ENCODE measurements at places on chromosomes 1 and 21.

GRCh38 chr1:39489567-39490239, 1.7 kb upstream of the BMP8A start:
- no peak for DNase-seq

DNA sequence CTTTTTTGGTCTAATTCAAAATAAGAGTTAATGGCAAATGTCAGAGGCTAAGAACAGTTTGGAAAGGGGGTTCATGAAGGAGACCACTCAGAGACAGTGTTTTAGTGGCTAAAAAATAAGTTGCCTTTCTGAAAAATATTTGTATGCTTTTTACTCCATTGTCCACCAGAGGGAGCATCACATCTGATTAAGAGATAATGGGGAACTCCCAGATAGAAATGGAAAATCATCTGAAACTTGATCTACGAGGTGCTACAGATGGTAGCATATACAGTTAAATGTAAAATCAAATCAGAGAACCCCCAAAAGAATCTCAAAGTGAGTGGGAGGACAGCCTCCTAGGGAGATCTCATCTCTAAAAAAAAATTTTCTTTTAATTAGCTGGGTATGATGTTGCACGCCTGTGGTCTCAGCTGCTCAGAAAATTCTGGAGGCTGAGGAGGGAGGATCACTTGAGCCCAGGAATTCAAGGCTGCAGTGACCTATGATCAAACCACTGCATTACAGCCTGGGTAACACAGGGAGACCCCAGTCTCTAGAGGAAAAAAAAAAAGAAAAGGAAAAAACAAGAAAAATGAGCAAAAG, 9.7 kb downstream of the SMYD3 start:
- DNase-seq: no peak

DNA sequence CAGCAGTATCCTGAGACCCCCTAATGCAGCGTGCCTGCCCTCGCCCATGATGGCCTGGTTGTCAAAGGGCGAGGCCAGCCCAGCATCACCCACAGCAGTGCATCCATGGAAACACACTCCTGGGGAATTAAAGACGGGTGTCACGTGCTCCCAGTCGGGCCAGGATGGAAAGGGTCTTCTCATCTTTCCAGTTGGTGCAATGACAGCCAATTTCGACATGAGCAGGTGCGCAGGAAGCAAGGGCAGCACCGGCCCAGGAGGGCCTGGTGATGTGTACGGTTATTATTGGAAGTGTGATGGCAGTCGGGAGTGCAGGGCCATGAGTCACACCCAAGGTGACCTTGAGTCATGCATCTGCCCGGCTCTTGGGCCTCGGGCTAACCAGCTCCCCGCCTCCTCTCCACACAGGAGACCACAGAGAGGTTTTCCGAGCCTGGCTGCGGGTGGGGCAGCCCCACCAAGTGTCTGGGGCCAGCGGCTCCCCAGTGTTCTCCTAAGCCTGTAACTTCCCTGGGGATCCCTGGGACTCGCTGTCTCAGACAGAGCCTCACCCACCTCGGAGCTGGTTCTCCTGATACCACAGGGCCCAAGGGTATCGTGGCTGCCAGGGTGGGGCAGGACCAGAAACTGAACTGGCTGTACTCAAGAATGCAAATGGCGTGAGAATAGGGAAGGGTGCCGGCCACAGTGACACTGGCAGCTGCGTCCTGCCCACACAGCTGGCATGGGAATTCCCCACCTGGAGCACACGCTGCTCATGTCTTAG, 119.8 kb downstream of the SIK1 start:
- DNase-seq: no peak

DNA sequence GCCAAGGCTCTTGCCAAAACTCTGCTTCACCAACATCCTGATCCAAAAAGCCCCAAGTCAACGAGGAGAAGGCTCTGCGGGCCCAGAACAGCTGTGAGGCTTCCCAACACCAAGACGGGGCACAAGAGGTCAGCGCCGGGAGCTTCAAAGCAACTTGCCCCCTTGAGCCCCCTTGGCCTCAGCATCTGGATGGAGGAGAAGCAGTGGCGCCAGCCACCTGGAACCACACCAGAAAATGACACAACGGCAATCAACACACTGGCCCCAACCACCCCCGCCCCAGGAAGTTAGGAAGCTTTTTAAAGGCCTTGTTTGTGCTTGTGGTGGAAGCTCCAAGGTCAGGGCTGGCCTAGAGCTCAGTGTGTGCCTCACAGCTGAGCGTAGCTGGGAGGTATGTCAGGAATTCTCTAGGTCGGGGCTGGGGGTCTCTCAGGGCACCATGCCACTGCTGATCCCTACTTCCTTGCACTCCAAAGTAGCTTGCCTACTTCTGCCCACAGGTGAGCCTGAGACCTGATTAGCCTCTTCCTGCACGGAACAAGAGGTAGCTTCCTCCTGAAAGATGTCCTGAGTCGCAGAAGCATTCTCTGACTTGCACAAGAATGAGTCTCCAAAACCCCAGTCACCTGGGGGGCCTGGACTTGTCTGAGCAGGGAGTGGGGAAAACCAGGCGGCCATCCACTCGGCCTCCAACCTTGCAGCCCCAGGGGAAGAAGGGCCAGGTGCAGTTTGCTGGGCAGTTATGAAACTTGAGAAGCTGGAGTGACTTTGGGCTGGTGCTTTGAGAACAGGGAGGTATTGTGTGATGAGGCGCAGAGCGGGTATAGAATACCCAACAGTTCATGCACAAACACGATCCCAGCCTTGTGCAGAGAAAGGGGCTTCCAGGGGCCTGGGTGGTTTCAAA, 9.7 kb upstream of the SRP9 start:
- DNase-seq: no peak

DNA sequence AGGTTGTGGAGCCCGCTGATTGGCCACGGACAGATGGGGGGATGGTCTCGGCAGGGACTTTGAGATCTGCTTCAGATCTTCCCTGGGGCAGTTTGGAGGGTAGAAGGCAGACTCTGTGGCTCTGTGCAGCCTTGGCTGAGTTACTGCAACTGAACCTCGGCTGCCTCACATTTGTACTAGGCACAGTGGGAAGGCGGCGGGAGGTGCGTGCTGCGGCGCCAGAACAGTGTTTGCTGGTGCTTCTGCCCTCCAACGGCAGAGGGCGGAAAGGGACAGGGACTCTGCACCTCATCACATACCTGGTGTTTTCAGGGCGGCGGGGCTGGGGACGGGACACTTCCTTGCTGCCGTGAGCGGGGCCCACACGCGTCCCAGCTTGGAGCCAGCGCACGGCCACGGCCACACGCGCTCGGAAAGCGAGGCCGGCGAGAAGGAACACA, 26.2 kb downstream of the SLC66A1 start:
- no peak for DNase-seq

GRCh38 chr1:105785021-105785420, 1271.5 kb upstream of the PRMT6 start:
- DNase-seq: no peak

DNA sequence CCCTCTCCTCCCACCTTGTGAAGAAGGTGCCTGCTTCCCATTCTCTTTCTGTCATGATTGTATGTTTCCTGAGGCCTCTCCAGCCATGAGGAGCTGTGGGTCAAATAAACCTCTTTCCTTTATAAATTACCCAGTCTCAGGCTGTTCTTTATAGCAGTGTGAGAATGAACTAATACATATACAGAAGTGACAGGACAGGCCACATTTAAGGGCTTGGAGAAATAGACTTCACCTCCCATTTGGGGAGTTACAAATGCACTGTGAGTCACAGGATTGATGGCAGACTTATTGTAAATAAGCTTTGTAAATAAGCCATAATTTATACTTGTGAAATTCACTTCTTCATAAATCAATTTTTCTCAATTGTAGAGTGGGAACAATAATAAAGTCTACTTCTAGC, 543.3 kb downstream of the LRRIQ3 start:
- DNase-seq: no peak

DNA sequence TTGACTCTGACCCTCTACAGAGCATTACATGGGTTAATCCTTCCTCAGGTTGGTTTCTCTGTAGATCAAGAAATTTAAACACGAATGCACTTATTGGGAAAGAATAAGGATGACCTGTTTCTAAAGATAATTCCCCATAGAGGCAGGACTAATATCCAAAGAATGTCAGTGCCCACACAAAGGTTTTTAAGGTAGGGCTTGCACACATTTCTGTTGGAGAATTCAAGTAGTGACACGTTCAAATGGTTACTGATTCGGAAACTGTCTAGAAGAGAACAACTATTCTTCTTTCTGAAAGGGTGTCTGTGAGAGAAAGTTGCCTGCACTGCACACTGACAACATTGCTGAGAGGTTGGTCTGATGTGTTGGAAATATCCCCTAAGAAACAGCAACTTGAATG, 167.3 kb downstream of the ZNF326 start:
- no peak for DNase-seq

DNA sequence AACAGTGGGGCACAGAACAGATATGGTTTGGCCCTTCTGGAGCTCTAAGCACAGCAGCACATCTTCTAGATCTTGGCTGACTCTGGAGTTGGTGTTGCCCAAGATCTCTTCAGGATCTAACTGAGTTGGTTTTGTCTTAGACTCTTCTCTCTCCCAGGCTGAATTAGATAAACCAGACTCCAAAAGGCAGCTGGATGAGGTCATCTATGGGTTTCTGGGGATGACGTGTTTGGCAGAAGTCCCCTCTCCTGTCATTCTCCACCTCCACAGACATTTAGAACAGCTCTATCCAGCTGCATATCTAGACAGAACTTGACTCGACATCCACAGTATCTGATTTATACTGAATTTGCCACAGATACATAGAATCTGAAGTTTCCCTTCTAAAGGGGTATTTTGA, 75.3 kb downstream of the ST6GALNAC5 start:
- no peak for DNase-seq

GRCh38 chr1:55212349-55213150, 2.6 kb downstream of the USP24 start:
- no peak for DNase-seq

GRCh38 chr21:36080386-36080785, 10.6 kb downstream of the CBR1 start:
- DNase-seq: no peak

- DNase-seq: no peak
Observed at GRCh38 chr1:70487910-70488665, 77.0 kb downstream of the CTH start.

DNA sequence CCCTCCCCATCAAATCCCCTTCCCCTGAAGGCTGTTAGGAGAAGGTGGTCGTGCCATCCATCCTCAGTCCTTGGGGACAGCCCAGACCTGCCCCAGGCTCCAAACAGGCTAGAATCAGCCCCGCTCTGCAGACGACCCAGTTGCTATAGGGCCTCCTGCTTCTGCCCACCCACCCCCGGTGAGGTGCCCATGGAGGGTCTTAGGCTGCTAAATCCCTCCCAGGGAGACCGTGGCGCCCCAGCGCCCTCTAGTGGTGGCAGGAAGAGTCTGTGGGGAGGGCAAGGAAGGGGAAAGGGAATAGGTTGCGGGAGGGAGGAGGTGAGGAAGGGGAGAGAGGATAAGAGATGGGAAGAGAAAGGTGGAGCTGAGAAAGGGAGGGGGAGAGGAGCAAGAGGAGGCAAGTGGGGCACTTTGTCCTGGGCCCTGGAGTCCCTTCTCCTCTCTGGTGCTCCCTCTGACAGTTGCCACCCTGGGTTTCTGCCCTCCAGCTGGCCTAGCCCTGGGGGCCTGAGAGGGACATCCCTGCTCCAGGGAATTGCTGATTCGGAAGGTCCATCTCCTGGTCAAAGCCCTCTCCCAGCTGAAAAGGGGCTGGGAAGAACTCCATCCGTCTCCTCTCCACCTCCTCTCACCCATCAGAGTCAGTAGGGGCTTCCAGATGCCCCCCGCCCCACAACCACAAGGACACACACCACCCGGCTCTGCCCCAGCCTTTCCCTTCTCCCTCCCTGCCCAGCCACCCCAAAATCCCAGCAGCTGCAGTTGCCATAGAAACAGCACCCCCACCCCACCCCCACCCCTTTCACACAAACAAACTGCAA, 55.4 kb downstream of the CAMK2N1 start:
- no peak for DNase-seq

- DNase-seq: no peak
Observed at GRCh38 chr1:32609180-32609579, 41.2 kb downstream of the ZBTB8OS start.

DNA sequence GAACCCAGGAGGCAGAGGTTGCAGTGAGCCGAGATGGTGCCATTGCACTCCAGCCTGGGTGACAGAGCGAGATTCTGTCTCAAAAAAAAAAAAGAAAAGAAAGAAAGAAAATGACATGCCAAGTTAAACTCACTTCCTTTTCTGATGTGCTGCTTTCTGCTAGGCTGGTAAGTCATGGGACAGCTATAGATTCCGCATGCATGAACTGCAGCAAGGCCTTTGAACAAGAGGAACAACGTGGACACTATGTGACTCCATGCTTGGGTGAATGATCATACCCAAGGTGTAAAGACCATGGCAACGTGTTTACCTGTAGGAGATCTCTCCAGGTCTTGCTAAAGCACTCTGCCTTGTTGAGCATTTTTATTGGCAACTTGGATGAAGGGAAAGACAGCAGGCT, 10.3 kb upstream of the TTF2 start:
- no peak for DNase-seq

Measured in stimulated activated CD8-positive, alpha-beta memory T cell treated with anti-CD3 and anti-CD28 coated beads, Interleukin-15, amount 100 ng/mL, for 4 hours (primary cell).